ENCODE measurements at places on chromosomes 6 and 20.

DNA sequence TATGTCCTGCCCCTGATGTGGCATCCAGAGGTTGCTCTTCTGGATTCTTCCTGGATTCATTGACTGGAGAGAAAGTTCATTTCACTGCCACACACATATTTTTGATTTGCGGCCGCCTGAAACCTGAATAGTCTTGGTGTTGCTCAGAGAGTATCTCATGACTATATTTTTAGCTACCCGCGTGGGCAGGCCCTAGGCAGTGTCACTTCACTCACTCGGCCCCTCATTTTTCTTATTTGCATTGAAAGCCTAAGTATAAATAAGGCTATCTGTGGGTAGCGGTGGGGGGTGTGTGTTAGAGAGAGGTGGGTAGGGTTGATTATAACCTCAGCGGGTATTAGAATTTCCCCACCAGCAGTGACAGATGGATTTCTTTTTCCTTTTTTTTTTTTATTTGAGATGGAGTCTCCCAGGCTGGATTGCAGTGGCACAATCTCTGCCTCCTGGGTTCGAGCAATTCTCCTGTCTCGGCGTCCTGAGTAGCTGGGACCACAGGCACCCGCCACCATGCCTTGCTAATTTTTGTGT, 113.5 kb downstream of the JARID2 start:
- DNase-seq = no peak

DNA sequence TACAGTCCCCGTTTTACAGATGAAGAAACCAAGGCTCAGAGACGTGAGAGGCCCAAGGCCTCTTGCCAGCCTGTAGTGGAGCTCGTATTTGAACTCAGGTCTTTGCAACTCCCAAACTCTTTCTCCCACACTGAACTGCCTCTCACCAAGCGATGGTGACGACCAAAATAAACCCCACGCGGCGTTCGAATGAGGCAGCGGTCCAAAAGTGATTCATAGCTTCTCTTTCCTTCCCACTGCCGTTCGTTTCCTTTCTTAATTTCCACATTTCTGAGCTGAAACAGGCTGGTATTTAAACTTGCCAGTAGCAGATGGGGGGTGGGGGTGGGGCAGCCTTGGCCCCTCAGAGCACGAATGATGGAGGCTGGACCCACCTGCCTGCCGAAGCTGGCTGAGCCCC, 252.9 kb upstream of the KCNG1 start:
- no peak for DNase-seq

- DNase-seq = no peak
Measured at GRCh38 chr6:35013701-35014100, 124.6 kb downstream of the ANKS1A start.

- no peak for DNase-seq
Measured at GRCh38 chr20:15835811-15836210, 737.4 kb downstream of the KIF16B start.

DNA sequence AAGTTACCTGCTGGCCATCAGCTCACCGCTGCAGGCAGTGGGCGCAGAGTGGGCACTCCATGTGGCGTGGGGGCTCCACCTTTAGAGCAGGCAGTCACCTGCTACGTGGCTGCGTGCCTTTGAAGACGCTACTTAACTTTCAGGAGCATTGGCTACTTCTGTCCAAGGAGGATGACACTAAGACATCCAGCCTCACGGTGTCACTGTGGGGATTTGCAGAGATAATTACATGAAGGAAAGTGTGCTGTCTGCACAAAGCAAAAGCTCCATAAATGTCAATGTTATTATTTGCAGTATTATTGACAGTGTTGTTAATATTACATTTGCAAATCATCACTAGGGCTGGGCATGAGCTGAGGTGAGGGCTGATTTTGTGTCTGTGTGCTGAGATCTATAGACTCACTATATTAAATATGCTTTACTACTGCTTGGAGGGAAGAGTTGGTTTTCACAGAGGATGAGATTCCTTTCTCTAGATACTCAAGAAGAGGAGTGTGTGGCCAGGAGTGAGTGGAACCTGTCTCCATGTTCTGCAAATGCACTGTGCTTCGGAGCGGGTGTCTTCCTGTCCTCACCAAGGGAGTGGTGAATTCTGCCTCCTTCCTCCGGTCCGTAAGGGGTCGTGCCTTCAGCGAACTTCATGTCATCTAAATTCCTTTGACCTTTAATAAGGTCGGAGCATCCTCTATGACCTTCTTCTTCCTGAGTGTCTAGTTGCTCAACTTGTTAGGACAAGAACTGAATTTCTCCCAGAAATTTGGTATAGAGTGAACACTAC, 165.8 kb upstream of the SYNDIG1 start:
- DNase-seq = peak; percentile 32

GRCh38 chr6:27810768-27811450, 101.3 kb downstream of the OR2B2 start:
- DNase-seq = no peak

DNA sequence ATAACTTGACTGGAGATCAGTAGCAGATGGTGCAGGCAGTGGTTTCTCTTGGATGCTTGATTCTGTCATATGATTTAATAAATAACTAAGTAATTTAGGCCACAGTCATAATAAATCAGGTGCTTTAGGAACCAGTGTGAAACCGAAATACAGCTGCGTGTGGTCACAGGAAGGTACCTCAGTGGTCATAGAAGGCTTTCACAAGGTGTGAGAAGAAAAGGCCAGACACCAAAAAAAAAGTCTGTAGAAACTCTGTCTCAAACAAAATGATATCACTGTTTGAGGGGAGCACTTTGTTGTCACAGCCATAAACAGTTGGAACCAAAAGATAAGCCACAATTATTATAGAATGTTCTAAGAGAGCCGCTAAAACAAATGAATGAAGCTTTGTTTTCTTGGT, 56.5 kb downstream of the ARMC2 start:
- no peak for DNase-seq

- no peak for DNase-seq
Measured at GRCh38 chr6:25499615-25500235, 152.3 kb upstream of the SCGN start.

- DNase-seq = no peak
Measured at GRCh38 chr20:57566803-57567459, 6.0 kb downstream of the PCK1 start.

DNA sequence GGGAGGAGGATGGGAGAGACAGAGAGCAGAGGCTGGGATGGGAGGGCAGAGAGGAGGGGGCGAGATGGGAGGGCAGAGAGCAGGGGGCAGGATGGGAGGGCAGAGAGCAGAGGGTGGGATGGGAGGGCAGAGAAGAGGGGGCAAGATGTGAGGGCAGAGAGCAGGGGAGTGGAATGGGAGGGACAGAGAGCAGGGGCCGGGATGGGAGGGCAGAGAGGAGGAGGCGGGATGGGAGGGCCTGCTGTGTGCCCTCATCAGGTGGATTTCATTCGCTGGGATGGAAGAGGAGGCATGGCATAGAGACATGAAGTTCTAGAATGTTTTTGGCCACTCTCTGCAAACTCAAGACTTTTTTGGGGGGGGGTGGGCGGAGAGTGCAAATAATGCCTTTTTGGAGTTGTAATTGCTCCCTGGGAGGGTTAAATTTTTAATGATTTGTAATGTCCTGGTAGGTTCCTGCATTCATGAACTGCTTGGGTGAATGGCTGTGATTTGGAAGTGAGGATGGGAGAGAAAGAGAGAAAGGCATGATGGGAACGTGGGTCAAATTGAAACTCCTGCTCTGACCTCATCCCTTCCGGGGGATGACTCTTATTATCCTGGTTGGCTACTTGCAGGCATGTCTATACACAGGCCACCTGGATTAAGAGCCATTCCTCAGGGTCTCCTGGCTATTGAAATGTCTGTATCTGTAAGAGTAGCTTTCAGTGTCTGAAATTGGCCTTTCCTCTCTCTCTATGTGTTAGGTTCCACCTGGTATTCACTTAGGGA, 162.4 kb upstream of the AGPAT4 start:
- no peak for DNase-seq

DNA sequence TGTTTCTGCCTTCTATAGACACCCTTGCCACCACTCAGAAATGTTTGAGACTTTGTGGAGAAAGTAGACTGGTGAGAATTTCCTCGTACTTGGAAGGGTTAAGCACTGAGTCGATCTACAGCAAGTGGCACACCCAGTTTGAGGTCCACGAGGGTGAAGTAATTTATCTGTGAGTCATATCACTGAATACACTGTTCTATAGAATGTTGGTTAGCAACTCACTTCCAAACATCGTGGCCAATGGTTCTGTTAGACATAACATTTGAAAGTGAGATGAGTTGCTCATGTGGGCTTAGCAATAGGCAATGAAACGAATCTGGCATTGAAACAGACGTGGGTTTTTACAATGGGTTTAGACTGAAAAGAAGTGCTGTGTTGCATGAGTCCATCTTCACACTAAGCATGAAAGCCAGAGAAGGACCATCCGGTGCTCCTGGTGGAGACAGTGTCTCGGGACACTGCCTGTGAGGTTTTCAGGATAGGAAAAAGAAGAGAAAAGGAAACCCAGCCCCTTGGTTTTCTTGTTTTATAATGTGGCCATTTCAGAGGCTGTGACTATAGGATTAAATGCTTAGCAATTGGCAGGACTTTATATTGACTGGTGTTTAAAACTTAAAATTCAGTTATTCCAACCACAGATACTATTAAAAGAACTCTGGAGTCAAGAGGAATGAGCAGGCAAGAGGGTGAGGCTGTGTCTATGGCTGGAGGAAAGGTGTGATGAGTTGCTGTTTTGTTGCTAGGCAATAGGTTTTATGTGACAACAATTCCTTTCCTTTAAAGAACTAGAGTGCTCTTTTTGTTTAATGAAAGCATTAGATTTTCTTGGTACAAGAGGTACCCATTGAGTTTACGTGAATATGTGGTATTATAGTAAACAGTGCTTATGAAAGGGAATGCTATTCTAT, 31.0 kb upstream of the EZR start:
- no peak for DNase-seq

DNA sequence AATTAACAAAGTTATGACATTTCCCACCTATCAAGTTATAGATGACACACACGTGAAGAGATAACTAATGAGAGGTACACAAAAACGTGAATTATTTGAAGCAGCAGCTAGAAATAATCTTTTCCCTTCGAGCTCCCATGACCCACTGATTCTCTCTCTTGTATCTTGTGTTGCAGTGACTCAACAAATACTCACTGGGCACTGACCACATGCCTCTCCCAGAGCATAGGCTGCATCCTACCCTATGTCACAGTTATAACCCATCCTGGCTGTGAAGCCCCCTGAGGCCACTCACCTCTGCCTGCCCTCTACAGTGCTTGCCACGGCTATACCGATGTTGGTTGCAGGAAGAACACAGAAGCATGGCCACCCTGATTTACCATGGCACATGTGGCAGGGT, 91.8 kb downstream of the INSM1 start:
- no peak for DNase-seq

- no peak for DNase-seq
Measured at GRCh38 chr20:57335392-57335791, 5.8 kb downstream of the SPO11 start.

DNA sequence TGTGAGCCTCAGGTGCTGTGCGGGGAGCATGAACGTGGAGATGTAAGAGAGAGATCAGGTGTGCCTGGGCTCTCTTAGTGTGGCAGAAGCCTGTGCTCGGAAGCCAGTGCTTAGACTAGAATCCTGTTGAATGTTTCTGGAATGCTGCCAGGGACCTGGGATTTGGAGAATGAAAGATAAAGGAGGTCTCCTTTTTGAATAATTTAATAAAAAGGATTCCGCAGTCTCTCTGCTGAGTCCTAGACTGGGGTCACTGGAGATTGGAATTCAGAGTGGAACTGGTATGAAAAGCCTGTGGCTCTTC, 18.8 kb upstream of the EFCAB8 start:
- DNase-seq = no peak

- no peak for DNase-seq
Measured at GRCh38 chr20:22546344-22546743, 38.0 kb downstream of the FOXA2 start.

DNA sequence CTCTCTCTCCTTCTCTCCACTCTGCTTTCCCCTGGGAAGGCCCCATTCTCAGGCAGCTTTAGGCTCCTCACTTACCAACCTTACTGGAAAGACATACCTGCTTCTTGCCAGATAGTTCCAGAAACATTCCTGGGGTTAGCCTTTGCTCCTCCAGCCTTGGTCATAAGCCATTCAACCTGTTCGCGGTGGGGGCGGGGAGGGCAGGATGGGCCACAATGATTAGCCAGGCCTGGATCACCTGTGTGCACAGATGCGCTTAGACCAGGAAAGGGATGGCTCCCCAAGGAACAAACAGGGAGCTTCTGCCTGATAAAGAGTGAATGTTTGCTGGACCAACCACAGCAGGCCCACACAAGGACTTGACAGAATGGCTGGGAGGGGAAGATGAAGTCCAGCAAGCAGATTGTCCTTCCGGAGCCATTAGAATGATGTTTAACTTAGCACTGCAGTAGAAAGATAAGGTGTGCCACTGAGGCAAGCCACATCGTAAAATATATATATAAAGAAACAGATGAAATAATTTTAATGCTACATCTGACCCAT, 57.7 kb upstream of the CDKAL1 start:
- no peak for DNase-seq

DNA sequence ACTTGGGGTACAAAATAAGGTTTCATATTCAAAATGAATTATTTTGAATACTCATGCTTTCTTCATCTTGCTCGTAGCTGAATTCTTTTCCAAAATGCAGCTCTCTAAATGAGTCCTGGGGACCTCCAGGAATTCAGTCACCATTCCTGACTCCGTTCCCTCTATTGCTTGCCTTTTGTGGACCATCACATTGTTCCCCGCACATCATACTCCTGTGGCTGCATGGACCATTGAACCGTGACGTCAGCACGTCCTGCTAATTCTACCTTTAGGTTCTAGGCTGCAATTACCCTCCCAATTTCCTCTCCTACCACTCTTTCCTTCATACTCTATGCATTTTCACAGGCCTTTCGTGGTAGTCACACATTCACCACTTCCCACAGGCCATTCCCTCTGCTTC, 173.1 kb upstream of the ID4 start:
- DNase-seq = no peak

GRCh38 chr20:46070215-46070900, 19.4 kb downstream of the NCOA5 start:
- DNase-seq = no peak

DNA sequence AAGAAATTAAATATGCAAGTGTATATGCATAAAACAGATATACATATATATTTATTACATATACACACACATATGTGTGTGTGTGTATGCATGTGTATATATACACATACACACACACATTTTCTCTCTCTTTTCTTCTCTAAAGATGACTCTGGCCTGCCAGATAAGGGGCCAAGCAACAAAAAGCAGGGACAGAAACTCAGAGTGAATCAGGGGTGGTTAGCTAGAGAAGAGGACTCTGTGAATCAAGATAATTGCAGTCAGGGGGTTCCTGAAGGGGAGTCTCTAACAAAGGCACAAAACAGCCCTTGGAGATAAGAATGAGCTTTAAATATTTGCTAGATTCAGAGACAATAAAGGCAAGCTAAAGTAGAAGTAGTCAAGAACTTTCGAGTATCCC, 650.5 kb downstream of the UTRN start:
- DNase-seq = no peak

DNA sequence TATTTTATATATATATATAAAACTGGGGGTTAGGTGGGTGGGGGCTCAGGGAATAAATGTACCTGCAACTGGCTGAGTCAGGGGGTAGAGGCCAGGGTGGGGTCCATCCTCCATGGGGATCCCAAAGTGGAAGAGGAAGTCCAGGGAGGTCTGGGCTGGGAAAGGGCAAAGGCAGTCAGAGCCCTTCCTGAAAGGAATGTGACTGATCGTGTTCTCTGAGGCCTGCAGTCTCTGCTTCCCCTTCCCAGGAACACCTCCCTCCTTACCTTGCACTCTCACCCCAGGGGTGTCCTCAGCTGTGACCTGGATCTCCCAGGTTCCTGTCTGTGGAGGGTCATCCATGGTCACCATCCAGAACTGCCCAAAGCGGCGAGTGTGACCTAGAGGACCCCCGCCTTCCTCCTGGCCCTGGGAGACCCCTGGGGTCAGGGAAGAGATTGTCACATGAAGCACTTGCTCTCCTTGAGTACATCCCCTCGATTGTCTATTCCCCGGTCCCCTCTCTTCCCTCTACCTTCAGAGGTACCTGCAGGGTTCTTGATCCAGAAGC, 4.7 kb downstream of the SAPCD1 start:
- no peak for DNase-seq
